ENCODE measurements at places on chromosomes 2 and 18. TPM values are rescaled to one million over a fixed set of nuclear protein-coding genes. Genes with fewer than 3 reads are reported as not detected.

The MRPS5 gene
- total RNA-seq, result 58.7 TPM

The AQP12B gene
- total RNA-seq, result not detected

The LYPD6 gene
- 16.1 TPM for total RNA-seq

The ESPNL gene
- not detected for total RNA-seq

The CHST10 gene
- total RNA-seq, result 16.4 TPM

The LONRF2 gene
- 0.84 TPM for total RNA-seq

GRCh38 chr18:30175061-30175574 is 867.4 kb downstream of the DSC3 start:
- DNase-seq, result no peak

DNA sequence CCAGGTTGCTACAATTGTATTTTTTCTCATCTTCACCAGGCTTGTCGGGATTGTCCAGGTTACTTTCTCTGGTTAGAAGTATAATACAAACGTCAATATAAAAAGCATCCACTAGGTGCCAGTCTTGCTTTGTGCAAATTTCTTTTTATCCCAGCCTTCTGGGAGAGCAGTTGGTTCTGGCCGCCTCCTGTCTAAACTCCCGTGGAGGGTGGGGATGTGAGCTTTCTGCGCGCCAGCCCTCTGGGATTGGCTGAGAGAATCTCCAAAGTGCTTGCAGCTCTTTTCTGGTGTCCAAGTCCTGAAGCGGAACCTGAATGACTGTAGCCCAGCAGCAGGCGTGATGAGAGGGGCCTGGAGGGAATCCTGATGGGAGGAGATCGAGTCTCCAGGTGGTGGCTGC is 22.4 kb upstream of the TOGARAM2 start:
- DNase-seq, result peak; percentile 74

DNA sequence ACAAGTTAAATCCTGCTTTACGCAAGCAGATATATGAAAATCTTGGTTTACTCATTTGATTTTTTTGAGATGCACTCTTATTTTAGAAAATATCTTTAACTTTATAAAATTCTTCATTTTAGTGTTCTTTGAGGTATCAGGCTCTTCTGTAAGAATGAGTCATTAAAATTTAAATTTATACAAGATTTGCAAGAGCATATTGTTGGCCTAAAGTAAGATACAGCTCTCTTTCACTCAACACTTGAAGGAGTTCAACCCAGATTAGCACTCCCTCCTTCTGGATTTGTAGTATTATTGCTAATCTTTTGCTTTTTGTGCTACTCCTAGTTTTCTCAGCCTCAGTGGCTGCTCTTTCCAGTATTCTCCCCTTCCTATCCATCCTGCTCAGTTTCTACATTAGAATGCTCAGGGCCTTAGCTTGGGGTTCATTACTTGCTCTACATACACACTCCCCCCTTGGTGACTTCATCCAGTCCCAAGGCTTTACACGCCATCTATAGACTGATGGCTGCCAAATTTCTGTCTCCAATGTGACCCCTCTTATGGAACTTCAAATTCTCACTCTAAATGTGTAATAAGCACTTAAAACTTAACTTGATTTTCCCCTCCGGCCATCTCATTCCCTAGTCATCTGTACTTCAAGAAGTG is 425.3 kb upstream of the FANCL start:
- DNase-seq, result no peak

GRCh38 chr2:135311268-135311667 is 219.8 kb downstream of the ZRANB3 start:
- DNase-seq, result no peak

DNA sequence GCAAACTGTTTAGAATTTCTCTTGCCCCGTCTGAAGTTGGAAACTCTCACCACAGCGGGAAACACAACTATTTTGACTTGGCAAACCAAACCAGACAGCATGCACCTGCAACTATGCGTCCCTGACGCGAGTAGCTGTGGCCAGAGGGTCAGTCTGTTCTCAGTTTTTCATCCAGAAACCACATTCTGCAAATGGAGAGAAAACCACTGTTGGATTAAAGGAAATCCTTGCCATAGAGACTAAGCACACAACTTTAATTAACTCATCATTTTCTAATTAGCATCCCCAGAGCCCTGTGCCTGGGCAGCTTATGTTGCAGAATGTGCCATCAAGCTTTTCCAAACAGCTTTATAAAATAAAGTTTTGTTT is 415.7 kb upstream of the TCF4 start:
- DNase-seq, result no peak

DNA sequence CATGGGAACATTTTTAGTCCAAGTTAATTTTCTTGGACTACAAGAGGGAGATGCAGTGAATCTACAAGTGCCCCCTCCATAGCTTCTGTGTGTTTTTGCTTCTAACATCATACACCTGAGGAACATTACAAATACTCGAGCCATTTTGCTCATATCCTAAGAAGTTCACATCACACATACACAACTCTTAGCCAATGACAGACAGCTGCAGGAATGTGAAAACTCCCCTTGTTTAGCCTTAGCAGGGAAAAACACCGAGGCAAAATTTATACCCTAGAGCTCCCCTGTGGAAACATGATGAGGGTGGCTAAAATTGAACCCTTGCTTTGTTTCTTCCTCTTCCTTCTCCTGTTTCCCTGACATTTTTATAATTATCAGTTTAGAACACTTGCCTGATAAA is 928.3 kb upstream of the NRXN1 start:
- no peak for DNase-seq
